ENCODE measurements at places on chromosomes 2 and 18.

DNA sequence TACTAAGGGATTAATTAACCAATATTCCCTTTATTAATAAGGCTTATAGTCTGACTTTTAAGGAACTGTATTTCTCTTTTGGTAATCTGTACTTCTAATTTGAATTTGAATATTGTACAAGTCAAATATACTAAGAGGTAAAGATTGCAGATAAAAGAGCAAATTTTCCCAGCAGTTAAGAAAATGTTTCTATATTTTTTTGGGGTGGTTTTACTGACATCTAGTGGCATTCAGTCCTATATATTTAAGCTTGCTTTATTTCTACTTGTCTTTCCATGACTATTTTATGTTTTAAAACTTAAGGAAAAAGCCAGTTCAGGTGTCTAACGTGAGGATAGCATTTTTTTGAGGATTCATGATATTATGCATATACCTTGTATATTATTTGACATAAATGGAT, 41.6 kb downstream of the TDRD15 start:
- DNase-seq = no peak

DNA sequence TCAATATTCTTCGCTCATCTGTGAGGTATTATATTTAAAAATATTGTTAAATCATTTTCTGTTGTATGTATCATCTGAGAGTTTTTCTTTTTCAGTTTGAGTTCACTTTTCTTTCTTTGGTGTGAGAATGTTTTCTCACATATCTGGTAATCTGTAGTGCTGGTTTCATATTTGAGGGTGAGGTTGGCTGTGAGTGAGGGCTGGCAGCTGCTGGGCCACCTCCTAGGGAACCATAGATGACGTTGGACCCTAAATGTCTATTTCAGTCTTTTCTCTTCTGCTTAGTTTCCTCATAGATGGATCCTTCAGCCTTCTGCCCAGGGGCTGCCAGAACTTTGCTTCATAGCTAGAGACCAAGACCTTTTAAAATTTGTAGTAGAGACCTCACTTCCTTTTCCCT, 33.5 kb downstream of the MGAT5 start:
- no peak for DNase-seq

DNA sequence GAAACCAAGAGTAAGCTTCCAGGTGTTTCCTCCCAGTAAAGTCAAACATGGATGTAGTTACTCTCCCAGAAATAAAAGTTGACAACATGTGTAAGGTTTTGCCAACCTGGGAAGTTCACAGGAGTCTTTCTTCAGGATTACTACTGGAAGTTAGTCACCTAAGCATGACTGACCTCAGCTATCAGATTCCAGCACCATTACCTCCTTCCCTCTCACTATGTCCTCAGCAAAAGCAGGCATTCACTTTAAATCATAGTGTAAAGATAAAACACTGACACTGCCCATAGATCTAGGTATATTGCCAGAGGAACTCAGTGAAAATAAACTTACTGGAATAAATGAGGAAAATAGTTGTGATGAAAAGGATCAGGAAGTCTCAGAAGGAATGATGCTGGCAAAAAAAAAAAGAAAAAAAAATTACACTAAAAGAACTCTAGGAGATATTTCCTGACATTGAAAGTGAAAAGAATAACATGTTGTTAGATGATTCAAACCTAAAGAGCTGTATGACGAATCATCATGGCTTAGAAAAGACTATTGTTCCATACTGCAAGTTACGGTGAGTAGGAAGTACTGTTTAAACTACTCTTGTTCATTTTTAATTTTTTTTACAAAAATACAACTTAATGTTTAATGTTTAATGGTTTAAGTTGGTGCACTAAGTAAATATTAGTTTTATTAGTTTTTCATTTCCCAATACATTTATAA, 484.5 kb upstream of the ZNF804A start:
- no peak for DNase-seq

GRCh38 chr2:127640082-127641072, 5.6 kb upstream of the GPR17 start:
- DNase-seq = no peak

- DNase-seq = no peak
Observed at GRCh38 chr2:206275312-206276055, 1.0 kb downstream of the ZDBF2 start.

DNA sequence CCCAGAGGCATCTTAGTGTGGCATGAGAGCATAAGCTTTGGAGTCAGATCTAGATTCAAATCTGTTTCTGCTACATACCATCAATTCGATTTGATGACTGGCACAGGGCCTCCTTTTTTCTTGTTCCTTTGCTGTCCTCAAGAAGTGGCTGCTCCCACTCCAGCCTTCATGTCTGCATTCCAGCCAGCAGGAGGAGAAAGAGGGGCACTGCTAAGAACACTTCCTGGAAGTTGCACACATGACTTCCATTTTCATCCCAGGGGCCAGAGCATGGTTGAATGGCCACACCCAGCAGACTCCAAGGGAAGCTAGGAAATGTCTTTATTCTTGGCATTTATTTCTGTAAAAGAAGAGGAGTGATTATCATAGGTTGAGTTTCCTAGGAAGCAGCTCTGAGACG, 50.4 kb downstream of the EML6 start:
- no peak for DNase-seq

GRCh38 chr2:213689585-213689984, 405.3 kb downstream of the SPAG16 start:
- no peak for DNase-seq

GRCh38 chr18:27017901-27018500, 152.5 kb upstream of the AQP4 start:
- no peak for DNase-seq

DNA sequence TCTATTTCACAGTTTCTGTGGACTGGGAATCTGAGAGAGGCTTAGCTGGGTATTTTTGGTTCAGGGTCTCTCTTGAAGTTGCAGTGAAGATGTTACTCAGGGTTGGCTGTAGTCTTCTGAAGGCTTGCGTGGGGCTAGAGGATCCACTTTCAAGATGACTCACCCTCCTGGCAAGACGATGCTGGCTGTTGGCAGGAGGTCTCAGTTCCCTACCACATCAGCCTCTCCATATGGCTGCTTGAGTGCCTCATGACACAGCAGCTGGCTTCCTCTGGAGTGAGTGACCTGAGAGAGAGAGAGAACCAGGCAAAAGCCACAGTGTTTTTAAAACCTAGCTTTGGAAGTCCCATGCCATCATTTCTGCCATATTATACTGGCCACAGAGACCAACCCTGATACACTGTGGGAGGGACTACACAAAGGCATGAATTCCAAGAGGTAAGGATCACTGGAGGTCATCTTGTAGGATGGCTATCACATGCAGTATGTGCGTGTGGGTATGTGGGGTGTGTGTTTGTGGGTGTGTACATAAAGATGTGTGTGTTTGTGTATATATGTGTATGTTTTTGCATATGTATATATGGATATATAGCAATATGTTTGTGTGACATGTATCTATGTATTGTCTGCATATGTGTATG, 25.1 kb downstream of the DNPEP start:
- DNase-seq = no peak
